ENCODE measurements at places on chromosomes 3 and 15.
A peak's percentile ranks its signal among the peaks of the same experiment; 100 is the strongest.

GRCh38 chr3:198093112-198093679 is 133.2 kb downstream of the LMLN start:
- DNase-seq, result no peak

DNA sequence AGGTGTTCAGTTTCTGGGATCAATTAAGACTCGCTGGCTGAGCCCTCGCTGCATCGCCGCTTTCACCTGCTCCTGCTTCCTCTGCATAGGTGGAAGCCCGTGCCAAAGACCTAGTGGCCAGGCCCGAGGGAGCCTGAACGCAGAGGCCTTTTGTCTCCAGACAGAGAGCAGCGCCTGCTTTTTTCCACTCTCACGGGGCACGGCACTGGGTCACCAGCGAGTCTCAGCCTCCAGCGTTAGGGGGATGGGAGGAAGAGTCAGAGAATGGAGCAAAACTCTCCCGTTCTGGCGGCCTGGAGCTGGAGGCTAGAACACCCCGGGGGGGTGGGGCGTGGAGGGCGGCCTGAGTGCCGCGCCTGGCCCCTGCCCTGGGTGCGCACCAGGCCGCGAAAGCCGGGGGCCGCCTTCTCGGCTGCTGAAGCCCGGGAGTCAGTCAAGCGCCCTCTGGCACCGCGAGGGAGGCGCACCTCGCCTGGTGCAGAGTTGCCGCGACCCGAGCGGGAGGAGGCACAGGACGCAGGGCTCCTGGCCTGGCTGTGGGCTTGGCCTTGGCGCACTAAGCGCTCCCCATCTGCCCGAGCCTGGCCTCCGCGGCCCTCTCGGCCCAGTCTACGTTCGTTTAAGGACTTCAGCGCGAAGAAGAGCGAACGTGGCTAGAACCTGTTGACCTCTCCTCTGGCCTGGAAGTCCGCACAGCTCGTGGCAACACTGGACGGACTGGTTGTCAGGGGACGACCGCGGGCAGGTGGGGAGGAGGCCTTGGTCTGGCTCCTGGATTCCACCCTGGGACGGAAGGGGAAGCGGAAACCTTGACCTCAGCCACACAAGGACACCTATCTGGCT is 21.5 kb downstream of the NR2F2 start:
- DNase-seq, result no peak

- no peak for DNase-seq
Observed at GRCh38 chr15:49675041-49675440, 54.2 kb downstream of the DTWD1 start.

- DNase-seq, result no peak
Observed at GRCh38 chr3:4125576-4125975, 177.6 kb upstream of the SETMAR start.

DNA sequence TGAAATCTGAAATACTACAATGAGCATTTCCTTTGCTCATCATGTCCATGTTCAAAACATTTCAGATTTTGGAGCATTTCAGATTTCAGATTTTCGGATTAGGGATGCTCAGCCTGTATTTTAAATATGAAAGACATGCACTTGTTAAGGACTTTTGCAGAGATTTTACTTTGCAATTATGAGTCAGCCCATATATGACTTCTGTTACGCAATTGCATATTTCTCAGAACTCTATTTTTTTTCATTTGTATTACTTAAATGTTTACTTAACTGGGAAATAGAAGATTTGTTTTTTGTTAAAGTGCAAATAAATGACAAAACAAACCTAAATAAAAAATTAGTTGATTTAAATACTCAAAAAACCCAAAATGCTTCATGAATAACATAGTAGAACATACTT is 376.2 kb downstream of the ZBTB20 start:
- DNase-seq, result no peak

GRCh38 chr3:185709251-185709955 is 115.4 kb downstream of the IGF2BP2 start:
- no peak for DNase-seq

DNA sequence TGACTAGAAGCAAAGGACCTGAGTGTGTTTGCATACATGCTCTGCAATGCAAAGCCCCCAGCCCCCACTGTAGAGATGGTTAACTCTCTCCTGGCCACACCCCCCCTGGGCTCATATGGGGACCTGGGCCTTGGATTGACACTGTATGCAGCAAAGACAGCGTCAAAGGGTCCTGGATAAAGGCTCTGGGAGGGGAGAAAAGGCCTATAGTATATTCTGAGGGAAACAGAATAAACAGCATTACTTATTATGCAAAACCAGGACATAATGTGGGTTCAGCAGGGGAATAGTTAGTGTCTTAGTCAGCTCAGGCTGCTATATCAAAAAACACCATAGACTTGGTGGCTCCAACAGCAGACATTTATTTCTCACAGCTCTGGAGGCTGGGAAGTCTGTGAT is 158.7 kb downstream of the APBA2 start:
- no peak for DNase-seq

- DNase-seq, result no peak
Observed at GRCh38 chr15:95017666-95018328, 786.4 kb downstream of the MCTP2 start.

GRCh38 chr3:59601486-59601885 is 551.7 kb upstream of the CFAP20DC start:
- no peak for DNase-seq

- DNase-seq, result no peak
Observed at GRCh38 chr3:47273564-47273963, 9.0 kb downstream of the KIF9 start.

DNA sequence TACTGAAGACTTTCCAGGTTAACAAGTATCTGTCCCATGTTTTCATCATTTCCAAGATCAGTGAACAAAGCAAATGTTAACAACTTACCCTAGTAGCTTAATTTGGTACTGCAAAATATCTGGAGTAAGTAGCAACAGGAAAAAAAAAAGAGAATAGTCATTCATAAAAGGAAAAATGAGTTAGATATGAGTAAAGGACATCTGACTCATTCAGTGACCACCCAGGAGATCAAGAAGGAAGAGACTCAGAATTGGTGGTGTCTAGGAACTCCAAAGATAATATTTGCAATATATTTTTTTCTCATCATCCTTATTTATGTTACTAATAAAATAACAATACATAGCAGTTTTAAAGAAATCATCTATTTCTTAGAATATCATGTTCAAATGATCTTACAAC is 253.8 kb upstream of the COL8A1 start:
- DNase-seq, result no peak

- no peak for DNase-seq
Observed at GRCh38 chr3:69318410-69318809, 67.5 kb downstream of the FRMD4B start.

GRCh38 chr3:130770644-130771043 is 24.0 kb upstream of the PIK3R4 start:
- no peak for DNase-seq

DNA sequence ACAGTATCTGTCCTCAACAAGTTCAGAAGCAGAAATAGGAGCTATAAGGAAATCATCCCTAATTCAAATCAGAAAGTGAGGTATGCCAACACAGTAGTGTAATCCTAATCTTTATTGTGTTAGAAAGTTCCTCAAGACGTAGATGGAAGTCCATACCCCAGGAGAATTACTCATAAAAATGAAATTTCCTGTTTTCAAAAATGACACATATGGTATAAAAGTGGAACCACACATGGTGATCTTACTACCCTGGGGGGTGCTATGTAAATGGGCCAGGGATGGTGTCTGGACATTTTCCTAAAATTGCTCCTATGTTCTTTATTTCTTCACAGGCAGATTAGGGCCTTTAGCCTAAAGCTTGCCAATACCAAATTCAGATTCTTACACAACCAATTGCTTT is 204.1 kb downstream of the ARRDC4 start:
- DNase-seq, result no peak

- DNase-seq, result no peak
Observed at GRCh38 chr3:178507507-178508442, 28.5 kb upstream of the KCNMB2 start.

GRCh38 chr3:176193032-176193730 is 1004.1 kb downstream of the TBL1XR1 start:
- DNase-seq, result no peak

DNA sequence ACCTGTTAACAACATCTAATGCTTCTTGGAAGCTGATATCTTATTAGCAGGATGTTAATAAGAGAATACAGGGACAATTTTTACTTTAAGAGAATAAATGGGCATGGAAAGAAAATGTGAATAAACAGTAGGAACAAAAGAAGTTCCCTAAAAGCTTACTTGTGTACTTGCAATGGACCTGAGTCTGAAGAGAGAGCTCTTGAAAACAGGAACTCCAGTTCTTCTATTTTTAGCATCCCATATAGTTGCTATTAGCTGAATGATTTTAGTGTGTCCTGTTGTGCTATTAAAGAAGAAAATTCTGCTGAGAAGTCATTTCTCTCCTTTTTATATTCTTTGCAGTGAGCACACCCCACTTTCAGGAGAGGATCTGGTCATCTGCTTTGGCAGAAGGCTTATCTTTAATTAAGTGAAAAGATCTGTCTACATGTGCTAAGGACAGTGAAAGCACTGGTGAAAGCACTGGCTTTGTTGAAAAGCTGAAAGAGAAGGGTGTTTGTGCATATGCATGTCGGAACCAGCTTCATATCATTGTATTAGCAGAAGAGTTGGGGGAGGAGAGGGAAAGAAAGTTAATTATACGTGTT is 1.4 kb upstream of the ST3GAL6 start:
- no peak for DNase-seq

DNA sequence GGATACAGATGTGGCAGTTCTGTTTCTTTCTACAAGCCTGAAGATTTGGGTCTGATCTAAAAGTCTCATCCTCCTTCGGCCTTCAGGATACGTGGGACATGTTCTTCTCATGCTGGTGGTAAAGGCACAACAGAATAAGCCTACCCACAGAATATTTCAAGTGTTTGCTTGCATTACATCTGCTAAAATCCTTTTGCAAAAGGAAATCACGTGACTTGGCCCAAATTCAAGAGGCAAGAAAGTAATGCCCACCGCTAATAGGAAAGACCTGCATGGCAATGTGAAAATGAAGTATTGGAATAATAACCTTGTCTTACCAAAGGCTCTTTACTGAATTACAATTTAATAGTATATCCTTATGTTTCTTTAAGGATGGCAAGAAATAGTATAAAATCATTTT is 439.9 kb upstream of the TGFBR2 start:
- no peak for DNase-seq

- DNase-seq, result no peak
Observed at GRCh38 chr3:172303941-172304558, 144.2 kb downstream of the GHSR start.

- DNase-seq, result no peak
Observed at GRCh38 chr15:91975241-91975978, 121.9 kb downstream of the SLCO3A1 start.

- peak; percentile 83 for DNase-seq
Observed at GRCh38 chr15:89430530-89431341, 65.6 kb downstream of the RHCG start.

Data from CD4-positive, alpha-beta T cell treated with Interleukin-15 for 4 hours (primary cell).